ENCODE measurements at places on chromosomes 5 and 9.
A peak's percentile ranks its signal among the peaks of the same experiment; 100 is the strongest.

DNA sequence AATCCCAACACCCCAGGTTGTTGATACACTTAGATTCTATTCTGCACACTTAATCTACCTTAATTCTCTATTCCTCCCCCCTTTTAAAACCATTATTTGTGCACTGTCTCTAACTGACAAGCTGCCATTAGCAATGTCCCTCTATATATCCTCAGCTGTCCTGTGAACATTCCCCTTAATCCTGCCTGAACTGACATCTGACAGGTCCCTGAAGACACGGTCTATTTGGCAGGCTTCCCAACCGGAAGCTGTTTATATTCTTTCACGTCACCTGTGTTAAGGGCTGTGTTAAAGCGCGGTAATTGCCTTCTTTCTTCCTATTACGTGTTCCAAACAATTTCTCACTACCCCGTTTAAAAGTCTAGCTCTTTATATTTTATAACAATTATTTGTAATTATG lies 277.3 kb downstream of the CDH9 start:
- DNase-seq: peak; percentile 95

DNA sequence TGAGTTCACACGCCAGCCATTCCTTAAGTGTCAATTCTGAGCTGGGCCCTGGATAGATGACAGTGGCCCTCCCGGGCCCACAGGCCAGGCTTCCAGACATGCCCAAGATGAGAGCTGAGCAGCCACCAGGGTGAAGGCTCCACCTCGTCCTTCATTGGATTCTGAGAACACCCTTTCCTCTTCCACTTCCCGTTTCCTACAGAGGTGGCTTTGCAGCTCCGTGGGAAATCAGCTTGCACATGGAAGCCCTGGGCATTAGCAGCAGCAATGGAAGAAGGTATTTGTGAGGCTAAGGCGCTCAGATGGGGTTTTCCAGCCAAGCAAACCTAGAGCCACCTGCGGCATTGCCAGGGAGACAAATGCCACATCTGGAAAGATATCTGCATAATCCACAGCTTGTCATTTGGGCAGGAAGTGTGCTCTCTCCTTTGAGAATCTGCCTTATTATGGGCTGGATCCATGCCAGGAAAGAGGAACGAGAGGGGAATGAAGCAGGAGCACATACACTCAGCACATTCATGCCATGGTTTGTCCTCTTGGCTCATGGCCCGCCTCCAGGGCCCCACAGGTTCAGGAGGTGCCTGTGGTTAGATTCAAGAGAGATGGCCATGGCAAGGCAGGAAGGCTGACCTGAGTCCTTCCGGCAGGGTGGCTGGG lies 34.1 kb downstream of the CFAP77 start:
- DNase-seq: no peak

GRCh38 chr9:89410022-89410421 lies 87.9 kb downstream of the SEMA4D start:
- no peak for DNase-seq

GRCh38 chr5:150514708-150515211 lies 6.8 kb downstream of the NDST1 start:
- no peak for DNase-seq

DNA sequence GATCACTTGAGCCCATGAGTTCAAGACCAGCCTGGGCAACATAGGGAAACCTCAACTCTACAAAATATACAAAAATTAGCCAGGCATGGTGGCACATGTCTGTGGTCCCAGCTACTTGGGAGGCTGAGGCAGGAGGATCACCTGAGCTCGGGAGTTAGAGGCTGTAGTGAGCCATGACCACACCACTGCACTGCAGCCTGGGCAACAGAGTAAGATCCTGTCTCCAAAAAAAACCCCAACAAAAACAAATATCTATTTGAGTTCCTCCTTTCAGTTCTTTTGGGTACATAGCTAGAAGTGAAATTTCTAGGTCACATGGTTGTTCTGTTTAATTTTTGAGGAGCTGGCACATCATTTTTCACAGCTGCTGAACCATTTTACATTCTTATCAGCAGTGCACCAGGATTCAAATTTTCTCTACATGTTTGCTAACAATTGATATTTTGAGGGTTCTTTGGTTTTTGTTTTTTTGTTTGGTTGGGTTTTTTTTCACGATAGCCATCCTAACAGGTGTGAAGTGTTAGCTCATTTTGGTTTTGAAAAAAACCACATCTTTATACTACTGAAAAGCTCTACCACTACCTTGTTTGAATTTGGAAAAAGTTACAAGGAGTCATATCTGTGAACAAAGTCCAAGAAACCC lies 176.9 kb upstream of the SLC12A2 start:
- DNase-seq: no peak

DNA sequence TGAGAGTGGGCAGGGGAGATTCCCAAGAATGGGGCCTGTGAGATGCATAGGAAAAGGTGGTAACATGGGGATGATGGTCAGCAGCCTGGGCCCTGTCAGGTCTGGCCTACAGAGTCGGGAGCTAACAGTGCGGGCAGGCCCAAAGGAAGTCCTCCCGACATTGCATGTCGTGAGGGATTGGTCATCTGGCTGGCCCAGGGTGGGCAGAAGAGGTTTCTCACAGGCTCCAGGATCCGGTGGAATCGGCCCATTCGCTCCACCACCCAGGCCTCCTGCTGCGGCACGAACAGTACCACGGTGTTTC lies 514 bp downstream of the STOML2 start:
- no peak for DNase-seq

- no peak for DNase-seq
Observed at GRCh38 chr5:161105525-161105924, 253.5 kb upstream of the ATP10B start.

- DNase-seq: no peak
Observed at GRCh38 chr5:55816342-55816741, 34.8 kb upstream of the IL31RA start.

DNA sequence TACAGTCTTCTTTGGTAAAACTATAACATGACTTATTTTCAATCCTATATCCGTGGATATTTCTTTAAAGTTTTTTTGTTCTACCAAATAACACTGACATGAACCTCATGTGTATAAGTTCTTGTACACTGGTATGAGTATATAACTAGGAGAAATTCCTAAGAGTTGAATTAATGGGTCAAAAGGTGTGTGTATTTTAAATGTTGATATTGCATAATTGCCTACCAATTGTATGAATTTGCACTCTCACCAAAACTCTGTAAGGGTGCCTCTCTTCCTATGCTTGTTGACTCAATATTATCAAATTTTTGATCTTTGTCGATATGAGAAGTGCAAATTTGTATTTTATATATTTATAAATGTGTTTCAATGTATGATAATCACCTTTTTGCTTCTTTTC lies 22.9 kb upstream of the CCL21 start:
- no peak for DNase-seq

- DNase-seq: no peak
Observed at GRCh38 chr5:144469106-144469505, 298.4 kb downstream of the KCTD16 start.

GRCh38 chr5:72508241-72509170 lies 1.3 kb upstream of the ZNF366 start:
- no peak for DNase-seq

- DNase-seq: peak; percentile 26
Observed at GRCh38 chr9:81669041-81669651, 20.2 kb downstream of the TLE1 start.

- no peak for DNase-seq
Observed at GRCh38 chr9:89427621-89428221, 70.2 kb downstream of the SEMA4D start.

DNA sequence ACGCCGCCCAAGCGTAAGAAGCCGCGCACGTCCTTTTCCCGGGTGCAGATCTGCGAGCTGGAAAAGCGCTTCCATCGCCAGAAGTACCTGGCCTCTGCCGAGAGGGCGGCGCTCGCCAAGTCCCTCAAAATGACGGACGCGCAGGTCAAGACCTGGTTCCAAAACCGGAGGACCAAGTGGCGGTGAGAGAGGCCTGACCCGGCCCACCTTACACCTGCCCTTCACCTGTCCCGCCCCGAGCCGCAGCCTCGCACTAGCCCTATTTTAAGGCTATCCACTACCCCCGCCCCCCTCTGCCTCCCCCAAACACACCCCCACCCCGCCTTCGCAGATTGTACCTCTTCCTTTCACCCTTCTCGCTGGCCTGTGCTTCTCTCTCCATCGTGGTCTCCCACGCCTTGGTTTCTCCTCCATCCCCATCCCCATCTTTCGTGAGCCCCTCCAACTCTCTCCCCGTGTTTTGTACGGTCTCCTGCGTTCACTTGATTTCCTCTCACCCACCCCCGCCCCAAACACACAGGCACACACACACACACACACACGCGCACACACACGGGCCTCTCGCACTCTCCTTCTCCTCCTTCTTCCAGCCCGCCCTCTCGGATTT lies 1.3 kb downstream of the TLX3 start:
- DNase-seq: peak; percentile 49

GRCh38 chr9:4854265-4854590 lies 61.5 kb downstream of the RCL1 start:
- DNase-seq: no peak

- no peak for DNase-seq
Observed at GRCh38 chr5:2219149-2219776, 336.5 kb upstream of the IRX4 start.

GRCh38 chr9:126287166-126287866 lies 39.3 kb upstream of the MVB12B start:
- no peak for DNase-seq

DNA sequence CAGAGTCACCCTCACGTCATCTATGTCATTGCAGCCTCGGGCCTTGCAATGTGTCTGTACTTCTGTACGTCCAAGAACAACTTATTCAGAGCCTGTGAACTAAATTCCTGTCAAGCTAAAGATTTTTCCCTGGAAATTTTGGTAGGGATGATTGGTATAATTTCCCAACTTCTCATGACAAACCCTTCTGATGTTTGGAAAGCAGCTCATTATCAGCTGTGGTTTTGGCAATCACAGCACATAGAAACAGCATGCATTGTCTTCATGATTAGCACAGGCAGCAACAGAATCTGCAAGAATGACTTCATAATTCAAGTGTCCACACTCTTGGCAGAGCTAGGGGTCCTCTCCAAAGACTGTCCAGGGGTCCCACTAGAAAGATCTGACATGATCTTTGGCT lies 49.5 kb downstream of the APBA1 start:
- DNase-seq: no peak

DNA sequence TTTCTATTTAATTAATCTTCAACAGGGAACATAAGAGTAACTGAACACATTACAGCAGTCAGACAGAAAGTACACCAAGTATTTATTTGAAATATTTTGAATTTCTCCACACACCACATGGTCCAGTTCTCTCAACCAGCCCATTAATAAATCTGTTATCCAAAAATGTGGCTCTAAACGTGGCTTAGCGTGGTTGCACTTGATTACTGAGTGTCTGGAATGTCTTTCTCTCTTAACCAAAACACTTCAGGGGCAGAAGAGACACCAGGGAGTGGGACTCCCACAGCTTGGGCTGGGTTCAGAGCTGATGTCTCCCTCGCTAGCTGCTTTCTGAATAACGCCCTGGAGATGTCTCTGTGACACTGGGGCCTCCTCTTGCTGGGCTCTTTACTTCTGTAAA lies 52.6 kb upstream of the FANCC start:
- no peak for DNase-seq

DNA sequence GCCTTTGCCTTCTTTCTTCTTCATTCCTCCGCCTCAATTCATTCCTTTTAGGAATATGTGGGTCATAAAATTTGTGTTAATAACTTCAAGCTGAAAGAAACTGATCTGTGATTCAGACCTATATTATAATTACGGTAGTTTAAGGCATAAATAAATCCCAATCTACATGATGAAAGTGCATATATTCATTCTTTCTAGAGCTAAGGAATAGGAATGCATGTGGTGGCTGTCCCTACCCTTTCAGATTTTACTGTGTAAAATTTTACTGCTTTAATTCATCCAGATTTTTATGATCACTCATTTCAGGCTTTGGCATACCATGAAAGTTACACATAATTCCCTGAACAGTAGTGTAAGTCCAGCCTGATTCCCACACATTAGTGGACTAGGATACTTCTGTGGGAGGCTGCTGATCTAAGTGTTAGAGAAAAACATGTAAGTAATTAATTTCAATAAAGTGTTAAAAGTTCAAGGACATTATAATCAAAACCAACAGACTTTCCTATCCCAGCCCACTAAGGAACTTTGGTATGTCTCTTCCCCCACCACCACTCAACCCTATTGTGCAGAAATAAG lies 83.1 kb downstream of the HINT1 start:
- no peak for DNase-seq

DNA sequence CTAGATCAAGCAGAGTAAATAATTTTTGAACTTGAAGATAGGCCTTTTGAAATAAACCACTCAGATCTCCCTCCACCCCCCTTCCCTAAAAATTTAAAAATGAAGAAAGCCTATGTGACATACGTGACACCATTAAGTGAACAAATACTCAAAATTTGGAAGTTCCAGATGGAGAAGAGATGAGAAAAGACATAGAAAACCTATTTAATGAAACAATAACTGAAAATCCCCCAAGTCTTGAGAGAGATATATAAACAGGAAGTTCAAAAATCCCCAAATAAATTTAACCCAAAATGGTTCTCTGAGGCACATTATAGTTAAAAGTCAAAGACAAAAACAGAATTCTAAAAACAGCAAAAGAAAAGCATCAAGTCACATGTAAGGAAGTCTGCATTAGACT lies 428.6 kb downstream of the PSAT1 start:
- DNase-seq: no peak

GRCh38 chr9:19788152-19788551 lies 685 bp downstream of the SLC24A2 start:
- peak; percentile 87 for DNase-seq

DNA sequence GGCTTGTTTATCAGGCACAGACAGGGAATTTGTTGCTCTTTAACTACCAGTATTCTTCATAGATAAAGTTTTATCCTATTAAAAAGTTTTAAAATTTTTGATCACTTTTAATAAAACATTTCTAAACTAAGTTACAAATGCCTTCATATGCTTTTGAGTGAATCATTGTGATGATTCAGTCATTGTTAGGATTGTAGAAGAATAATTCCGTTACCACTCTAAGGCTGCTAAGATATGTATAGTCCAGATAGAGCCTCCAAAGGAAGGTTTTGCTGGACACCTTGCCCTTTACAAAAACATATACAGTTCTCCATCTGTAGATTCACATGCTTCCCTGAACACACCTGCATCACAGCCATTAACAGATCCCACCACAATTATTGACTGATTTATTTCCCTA lies 233.7 kb downstream of the SPOCK1 start:
- DNase-seq: no peak

DNA sequence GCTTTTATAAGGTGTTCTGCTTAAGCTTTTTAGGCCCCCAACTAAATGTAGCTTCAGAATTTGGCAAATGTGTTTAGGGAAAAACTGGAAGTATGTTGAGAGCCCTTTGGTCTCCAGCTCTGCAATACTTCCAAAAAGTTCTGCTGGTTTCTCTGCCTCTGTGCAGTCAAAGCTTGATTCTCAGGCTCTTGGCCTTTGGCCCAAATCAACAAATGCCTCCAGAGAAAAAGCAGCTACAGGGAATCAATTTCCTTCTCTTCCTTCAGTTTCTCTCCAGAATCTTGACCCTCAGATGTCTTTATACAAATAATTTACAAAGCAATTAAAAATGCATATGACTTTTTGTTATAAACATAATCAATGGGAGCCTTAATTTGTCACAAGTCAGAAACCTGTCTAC lies 235.7 kb downstream of the COMMD10 start:
- DNase-seq: no peak

GRCh38 chr9:106716820-106717219 lies 146.1 kb upstream of the ZNF462 start:
- DNase-seq: no peak
